ENCODE measurements at places on chromosomes 12 and 14.

DNA sequence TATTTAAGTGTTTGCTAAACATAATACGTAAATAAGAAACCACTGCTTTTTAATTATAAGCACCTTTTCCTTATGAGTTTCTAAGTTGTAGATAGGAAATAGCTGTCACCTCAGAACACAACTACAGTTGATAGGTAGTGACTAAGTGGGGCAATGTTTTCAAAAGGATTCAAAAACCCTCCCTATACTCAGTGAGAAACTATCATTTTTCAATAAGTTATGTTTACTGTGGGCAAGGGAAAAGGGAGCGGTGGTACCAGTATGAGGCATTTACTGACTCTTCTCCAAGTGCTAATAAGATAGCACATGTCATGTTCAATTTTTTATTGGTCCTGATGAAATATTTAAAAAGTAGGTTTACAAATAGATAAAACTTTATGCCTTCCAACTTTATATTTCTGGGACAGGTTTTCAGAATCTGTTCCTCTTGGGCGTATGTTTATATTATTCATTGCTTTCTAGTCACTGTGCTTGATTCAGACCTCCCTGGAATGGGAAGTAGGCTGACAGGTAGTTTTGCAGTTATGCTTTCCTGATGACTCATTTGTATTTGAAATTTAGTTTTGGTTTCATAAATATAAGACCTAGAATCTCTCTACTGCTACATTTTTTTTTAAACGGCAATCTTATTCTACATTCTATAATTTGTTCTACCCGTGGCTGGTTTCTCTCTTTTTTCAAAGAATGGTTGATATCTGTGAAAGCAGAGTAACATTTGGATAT is 153.1 kb downstream of the TMEM117 start:
- DNase-seq = no peak

GRCh38 chr12:3543826-3544225 is 52.8 kb downstream of the PRMT8 start:
- DNase-seq = no peak

DNA sequence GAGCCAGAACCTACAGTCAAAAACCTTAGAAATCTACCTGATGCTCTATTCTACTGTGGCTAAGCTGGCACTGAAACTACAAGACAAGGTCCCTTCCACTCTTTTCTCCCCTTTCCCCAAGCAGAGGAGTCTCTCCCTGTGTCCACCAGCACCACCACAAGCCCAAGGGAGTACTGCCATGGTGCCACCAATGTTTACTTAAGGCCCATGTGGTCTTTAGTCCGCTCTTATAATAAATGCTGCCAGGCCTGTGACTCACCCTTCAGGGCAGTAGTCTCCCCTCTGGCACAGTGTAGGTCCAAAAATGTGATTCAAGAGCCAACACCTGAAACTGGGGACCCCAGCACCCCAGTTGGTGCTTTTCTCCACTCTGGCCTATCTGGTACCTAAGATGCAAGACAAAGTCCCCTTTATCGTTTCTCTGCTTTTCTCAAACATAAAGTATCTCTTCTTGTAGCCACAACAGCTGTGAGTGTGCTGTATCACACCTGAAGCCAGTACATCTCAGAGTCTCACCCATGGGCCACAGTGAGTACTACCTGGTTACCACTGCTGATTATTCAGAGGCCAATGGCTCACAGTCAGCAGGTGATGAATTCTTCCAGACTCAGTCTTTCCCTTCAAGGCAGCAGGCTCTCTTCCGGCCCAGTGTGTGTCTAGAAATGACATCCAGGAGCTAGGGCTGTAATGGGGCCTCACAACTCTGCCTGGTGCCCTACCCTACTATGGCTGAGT is 29.3 kb downstream of the SLC38A2 start:
- no peak for DNase-seq

GRCh38 chr14:90103808-90104207 is 42.0 kb downstream of the KCNK13 start:
- no peak for DNase-seq

- DNase-seq = no peak
These were observed 57.2 kb upstream of the MAX start for GRCh38 chr14:65159281-65160062.

DNA sequence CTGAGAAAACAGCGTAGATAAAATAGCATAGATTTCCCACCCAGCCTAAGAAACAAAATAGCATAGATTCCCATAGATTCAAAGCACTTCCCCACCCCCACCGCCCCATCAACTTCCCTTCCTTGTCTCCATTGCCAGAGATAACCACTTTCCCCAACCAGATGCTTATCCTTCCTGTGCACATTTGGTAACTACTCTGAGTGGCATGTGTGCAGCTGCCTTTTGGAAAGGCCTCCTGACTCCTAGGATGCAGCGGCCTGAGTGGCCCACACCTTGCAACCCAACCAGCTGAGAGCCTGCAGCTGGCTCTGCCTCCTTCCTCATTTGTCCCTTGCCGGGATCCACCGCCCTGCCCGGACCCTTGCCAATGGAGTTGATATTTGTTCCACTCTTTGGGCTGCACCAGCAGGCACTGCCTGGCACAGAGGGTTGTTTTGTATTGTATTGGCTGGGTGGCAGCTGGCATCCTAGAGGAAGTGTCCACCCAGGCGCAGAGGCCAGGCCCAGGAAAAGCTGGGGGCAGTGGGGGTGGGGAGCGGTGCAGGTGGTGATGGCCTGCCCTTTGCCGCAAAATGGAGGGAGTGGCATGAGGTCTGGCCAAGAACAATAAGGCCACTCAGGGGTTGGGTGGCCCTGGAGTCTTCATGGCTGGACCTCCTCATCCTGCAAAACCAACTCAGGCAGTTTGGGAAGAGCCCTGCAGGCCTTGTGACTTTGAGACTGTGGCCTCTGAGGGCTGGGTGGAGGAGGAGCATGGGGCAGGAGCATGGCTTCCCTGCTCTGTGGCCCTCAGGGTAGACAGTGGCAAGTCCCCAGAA is 4.9 kb downstream of the SLC48A1 start:
- no peak for DNase-seq

DNA sequence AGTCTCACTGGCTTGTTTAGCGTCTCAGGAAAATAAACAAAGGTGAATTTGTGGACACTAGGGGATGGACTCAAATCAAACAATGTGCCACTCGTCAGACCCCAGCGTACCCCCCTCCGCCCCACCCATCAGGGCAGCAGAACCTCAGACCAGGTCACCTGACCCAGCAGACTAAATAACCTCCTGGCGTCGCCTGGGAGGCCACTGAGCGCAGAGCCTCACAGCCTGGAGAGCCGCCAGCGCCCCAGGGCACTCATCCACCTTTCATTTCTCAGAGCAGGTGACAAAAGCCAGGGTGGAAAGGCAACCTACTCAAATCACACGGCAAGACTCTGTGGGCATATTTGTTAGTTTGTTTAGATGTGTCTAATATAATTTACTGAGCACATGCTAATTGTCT is 100.9 kb downstream of the DICER1 start:
- DNase-seq = no peak

DNA sequence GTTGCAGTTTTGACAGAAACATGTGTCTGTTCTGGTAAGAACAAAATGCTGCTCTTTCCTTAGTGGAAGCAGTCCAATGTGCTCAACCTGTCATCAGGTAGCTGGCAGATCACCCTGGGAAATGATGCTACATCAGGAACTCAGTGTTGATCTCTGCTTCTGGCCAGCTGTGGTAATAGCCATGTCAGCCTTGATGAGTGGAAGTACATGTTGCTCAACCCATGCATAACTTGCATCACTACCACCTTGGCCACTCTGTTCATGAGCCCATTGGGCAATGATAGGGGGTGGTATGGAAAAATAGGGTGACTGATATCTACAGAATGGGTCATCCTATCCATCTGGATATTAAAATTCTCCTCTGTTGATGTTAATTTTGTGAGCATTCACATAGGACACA is 411.0 kb downstream of the C12orf50 start:
- DNase-seq = no peak

DNA sequence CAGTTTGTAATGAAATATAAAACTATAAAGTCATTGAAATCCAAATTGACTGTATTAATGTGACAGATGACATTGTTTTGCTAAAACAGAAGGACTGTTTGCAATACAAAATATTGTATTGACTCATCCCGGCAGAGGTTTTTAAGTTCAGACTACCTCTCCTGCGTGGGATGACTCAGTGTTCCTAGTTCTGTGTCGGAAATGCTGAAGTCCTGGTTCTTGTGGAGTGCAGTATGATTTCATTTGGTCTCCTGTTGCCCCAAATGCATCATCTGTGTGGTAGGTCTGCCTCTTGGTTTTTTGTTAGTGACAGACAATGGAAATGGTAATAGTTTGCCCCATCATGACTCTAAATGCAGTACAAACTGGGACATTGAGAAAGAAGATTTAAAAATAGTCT is 27.8 kb downstream of the PELI2 start:
- no peak for DNase-seq

- no peak for DNase-seq
These were observed 477.1 kb downstream of the FSCB start for GRCh38 chr14:44029933-44030332.

- DNase-seq = no peak
These were observed 10.8 kb upstream of the PPP1R13B start for GRCh38 chr14:103858063-103858781.

DNA sequence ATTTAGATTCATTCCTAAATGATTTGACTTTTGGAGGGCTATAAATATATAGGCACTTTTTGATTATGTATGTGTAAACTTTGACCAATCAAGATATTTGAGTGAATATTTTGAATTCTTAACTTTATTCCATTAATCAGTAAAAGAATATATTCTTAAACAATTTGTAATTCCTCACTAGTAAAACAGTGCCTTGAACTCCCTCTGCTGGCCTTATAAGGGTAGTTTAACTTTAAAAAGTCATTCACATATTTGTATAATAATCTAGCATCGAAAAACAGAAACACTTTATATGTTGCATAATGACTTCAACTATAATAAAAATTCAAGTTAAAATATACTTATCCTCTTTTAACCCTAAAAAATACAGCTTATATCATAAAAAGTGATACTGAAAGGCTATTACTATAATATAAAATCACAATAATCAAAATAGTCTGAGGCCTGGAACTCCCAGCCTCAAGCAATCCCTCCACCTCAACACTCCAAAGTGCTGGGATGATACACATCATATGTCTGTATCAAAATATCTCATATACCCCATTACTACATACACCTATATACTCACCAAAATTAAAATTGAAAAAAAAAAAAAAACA is 31.2 kb downstream of the CCDC59 start:
- DNase-seq = no peak

DNA sequence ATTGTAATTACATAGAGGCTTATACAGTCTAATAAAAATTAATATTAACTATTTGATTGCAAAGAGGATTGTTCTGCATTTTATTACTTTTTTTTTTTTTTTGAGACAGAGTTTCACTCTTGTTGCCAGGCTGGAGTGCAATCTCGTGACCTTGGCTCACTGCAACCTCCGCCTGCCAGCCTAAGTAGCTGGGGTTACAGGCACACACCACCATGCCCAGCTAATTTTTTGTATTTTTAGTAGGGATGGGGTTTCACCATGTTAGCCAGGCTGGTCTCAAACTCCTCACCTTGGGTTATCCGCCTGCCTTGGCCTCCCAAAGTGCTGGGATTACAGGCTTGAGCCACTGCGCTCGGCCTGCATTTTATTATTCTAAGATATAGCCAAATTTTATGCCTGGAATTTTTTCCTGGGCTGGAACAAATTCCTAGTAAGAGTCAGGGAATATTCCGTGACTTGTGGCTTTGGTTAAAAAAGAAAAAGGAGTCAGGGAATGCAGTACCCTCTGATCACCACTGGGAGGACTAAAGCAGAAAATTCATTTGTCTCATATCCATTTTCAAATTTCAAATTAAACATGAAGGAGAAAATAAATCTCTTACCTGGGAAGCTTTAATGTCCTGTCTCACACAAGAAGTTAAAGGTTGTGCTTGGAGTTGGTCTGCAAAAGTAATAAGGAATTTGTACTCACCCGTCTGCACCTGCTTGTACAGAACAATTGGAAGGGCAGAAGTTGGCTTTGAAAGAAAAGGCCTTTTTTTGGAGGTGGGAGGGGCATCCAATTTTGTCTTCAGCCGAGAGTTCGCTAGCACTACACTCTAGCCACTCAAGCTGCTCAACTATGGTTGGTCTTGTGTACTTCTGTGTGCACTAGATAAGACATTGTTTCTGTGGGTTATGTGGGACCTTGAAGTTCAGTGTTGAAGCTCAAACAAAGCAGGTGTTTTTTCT is 8.7 kb downstream of the MARK3 start:
- DNase-seq = no peak

DNA sequence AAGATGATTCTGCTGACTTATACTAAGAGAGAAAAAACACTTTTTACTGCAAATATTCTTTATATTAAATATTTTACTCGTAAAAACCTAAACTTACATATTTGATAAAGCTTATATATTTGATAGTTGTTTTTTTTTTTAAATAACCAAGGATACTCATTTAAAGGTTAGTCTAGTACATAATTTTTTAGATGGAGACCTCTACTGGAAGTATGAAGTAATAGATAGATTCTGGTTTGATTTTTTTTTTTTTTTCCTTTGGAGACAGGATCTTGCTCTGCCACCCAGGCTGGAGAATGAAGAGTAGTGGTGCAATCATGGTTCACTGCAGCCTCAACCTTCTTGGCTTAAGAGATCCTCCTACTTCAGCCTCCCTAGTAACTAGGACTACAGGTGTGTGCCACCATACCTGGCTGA is 16.4 kb downstream of the ARID2 start:
- no peak for DNase-seq

- no peak for DNase-seq
These were observed 170.8 kb downstream of the RPL10L start for GRCh38 chr14:46480817-46481216.

DNA sequence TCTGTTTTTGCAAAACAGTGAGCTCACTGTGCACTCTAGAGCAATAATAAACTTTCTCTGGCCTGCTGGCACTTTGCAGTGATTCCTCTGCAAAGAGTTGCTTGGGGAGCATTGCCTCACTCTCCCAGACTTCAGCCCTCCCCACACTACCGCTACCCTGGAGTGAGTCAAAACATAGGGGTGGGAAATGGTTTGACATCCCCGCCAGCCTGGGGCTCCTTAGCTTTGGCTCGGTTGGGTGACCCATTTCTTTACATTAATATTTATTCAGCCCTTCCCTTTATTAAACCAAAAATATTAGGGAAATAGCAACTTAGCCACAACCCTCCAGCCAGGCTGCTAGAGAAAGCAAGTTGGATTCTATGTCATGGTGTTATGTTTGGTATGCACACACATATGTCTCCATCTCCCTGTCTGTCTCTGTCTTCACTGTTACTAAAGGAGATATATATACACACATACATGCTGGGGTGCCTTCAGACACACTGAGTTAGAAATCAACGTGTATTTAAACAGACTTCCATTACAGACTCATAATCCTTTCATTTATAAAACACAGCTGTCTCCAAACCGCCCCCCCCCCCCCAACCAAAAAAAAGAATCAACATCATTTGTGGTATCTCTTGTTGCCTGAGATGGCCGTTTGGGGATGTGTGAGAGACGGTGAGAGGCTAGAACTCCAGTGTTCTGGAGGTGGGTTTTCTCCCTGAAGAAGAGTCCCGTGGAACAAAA is 3.4 kb upstream of the IRF2BPL start:
- DNase-seq = no peak
